RPMI7951 (cell line): ENCODE measurements at places on chromosomes 12 and 14. TPM values are rescaled to one million over a fixed set of nuclear protein-coding genes. Genes with fewer than 3 reads are reported as not detected.
A peak's percentile ranks its signal among the peaks of the same experiment; 100 is the strongest.

- DNase-seq, result peak; percentile 68
Measured at GRCh38 chr12:47903151-47903611, 1.6 kb downstream of the VDR start.

DNA sequence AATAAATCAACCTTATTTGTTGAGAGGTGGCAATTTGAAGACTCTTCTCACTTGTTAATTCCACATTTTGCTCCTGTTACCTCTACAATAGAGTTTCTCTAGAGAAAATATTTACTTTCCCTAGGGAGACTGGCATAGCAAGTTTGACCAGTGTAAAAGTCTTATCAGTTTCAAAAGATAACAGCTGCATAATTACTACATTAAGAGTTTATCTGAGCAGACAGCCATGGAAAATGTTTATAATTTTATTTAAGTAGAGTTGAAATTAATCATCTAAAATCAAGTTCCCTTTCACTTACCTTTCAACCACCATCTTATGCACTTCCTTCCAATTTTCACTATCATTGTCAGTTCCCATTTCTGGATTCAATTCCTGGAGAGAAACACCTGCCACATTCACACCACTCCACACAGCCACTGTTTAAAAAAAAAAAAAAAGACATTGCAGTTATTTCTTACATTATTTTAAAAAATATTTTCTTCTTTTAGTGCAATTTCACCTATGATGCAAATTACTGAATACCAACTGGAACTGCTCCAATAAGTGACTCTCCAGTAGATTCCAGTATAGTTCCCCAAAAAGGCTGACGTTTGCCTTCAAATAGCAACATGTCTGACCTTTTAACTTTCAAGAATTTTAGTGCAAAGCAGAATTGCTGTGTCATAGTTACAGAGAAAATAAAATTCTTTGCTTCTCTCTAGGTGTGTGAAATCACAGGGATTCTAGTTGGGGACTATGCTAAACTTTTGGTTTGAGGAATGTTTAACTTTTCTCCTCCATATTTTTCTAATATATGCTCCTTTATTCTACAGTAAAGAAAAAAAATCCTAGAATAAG lies 19.4 kb downstream of the LDHB start:
- no peak for DNase-seq

GRCh38 chr14:85508863-85509262 lies 21.1 kb upstream of the FLRT2 start:
- DNase-seq, result no peak

DNA sequence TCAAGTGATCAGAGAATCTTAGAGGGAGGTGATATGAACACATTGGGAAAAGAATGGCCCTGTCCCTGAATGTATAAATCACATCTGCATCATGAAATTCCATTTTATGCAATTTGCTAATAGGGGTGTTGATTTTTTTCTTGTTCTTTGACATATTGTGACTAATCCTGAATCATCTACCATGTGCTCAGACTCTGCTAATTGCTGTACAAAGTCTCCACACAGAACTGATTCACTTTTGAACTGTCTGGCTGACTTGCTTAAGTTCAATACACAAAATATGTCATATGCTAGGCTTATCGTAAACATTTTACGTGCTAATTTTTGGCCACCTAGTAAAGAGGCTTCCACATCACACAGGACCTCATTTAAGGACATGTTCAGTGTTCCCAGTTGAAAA lies 2.6 kb downstream of the TMEM132D start:
- DNase-seq, result peak; percentile 44

GAPDH gene
- total RNA-seq, result 8,506 and 8,626 TPM in 2 replicates

GRCh38 chr14:24834956-24835355 lies 201.0 kb upstream of the GZMB start:
- DNase-seq, result no peak

DNA sequence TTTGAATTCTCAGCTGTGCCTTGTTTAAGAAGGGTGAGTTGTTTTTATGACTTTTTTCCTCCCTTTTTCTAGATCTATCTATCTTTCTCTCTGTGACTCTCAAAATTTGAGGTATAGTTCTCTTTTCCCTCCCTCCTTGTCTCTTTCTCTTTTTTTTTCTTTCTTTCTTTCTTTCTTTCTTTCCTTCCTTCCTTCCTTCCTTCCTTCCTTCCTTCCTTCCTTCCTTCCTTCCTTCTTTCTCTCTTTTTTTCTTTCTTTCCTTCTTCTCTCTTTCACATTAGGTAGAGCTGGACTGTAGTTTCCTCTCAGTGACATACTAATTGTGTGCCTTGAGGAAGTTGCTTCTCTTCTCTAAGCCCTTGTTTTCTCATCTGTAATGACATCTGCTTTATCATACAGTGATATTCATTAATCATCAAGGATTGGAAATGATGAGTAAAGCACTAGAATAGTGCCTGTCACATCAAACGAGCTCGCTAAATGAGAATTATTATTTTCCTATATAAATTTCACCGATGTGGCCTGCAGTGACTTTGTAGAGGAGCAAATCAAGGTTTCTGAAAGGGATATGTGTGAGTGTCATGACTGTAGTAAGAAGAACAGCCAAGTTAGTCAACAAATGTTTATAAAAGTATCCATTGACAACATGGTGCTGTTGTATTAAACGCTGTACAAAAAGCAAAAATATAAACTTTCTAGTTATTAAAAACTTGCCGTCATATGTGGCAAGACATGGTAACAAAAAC lies 78.9 kb upstream of the SLC38A2 start:
- DNase-seq, result no peak

DNA sequence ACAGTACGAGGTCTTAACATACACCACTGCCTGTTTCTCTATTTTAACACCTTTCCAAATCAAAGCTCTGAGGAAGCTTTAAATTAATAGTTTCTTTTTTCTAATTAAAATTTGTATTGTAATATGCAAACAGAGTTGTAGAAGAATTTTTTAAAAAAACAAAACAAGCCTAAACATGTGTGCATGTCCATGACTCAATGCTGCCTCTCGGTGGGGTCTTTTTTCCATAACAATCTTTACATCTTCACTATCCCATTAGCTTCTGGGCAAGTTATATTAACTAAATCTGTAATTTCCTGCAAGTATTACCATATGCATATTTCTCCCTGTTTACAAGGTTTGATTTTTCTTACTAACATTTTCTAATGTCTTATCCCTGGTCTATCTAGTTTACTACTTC lies 143.9 kb upstream of the NAV3 start:
- DNase-seq, result peak; percentile 4

ALDH2 gene
- 0.36 TPM in 1 of 2 replicates, not detected in the other for total RNA-seq

DAO gene
- not detected in 2 replicates for total RNA-seq

DNA sequence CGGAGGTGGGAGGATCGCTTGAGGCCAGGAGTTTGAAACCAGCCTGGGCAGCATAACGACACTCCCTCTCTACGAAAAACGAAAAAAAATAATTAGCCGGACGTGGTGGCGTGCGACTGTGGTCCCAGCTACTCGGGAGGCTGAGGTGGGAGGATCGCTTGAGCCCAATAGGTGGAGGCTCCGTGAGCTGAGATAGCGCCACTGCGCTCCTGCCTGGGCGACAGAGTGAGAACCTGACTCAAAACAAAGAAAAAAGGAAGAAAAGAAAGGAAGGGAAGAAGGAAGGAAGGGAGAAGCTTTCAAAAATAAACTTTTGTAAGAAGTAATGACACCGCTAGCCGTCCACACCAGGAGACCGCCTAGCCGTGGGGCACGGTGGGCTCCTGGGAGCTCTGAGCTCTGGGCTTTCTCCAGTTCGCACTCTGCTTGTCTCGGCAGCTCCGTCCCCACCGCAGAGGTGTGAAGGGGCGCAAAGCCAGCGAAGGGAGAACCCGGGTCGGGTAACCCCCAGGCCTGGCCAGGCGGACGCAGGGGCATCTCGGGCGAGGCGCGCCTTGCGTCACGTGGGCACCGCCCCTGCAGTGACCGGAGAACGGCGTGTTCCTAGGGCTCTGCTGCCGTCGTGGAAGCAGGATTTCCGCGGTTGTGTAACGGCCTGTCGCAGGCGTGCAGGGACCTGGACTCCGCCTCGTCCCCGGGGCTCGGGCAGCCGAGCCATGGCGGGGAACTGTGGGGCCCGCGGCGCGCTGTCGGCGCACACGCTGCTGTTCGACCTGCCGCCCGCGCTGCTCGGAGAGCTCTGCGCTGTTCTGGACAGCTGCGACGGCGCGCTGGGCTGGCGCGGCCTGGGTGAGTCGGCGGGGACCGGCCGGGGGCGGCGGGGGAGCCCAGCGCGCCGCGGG lies at the start of gene IRAK3:
TSS of gene IRAK3 (plus strand) at position 631 of the 902 bp plus-strand sequence. CDS start at position 717, 86 bp downstream.
- DNase-seq, result peak; percentile 64

CAPS2 gene
- total RNA-seq, result 3.0 and 3.3 TPM in 2 replicates

DNA sequence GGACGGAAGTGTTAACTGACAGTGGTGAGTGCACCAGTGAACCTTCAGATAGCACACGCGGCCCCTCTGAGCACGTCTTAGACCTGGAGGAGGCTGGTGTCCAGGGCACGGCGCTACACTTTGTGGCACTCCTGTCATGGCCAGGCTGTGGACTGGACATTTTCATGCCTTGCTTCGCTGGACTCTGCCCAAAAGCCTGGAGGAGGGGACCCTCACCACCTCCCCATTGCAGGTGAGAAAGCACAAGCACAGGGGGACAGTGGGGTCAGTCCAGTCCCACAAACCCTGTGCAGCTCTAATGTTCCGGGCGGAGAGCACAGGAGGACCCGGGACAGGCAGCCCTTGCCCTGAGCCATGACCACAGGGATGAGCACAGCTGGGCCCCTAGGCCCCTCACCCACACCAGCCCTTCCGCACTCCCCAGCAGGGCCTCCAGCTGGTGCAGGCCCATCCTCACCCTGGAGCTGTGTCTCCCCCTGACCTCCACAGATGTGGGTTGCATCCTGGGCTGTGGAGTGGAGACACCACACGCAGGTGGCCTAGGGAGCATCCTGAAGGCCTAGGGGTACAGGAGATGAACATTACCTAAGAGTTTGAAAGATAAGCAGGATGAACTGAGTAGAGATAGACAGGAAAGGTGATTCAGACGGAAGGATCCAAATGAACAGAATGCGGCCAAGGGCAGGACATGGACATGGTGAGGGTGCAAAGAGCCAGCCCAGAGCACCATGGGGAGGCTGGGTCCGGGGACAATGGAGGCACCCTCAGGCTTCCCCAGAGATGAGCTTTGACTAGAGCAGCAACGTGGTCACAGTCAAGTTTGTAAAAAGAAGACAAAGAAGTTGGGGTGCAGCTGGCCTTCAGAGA lies 132.8 kb downstream of the BCL11B start:
- DNase-seq, result no peak

DNA sequence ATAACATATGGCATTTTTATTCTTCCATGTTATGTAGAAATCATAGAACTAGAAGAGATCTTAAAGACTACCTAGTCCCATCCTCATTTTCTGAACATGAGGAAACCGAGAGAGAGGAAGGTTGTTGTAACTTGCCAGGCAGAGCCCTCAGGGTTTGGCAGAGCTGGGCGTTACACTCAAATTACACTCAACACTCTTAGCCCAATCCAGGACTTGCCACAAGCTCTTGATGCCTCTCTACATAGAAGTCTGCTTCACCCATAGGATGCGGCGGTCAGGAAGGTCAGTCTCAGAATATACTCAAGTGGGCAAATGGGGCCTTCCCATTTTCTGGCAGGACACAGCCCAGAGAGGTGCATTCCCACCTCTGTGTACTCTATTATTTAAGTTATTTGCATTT lies 208.1 kb downstream of the ZFP36L1 start:
- no peak for DNase-seq

DNA sequence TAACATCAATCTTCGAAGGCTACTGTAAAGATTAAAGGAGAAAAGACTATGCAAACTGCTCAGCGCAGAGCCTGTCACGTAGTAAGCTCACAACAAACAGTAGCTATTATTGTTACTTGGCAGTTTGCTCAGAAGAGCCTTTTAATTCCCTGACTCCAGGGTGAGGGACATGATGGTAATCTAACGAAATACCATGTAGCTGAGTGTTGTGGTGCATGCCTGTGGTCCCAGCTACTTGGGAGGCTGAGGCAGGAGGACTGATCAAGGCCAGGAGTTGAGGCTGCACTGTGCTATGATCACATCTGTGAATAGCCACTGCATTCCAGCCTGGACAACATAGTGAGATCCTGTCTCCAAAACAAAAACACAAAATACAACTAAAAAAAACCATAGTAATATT lies 22.8 kb downstream of the HEBP1 start:
- no peak for DNase-seq

GRCh38 chr12:89454080-89454848 lies 70.3 kb downstream of the GALNT4 start:
- DNase-seq, result no peak

DNA sequence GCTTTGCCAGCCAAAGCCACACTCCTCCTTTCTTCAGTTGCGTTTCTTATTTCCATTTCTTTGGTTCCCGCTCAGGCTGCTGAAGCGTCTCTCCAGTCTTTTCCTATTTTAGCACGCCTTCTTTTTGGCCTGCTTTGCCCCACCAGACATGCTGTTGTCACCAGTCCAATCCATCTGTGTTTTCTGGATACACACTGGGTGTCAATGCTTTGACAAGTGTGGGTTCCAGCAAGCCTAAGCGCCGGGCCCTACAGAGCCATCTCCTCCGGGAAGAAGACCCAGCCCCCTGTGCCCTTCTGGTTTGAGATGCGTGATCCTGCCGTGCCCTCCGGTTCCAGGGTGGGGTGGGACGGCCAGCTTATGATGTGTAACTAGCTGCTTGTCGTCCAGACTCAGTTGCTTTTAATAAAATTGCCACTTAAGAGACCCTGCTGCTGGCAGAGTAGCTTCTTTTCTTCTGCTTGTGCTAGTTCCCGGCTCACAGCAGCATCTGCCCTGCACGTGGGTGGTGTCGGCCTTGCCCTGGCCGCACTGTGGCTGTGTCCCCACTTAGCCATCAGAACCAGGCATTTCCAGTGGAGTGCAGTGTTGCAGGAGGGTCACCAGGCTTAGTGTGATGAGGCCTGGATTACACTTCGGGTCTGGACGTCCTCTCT lies 29.7 kb downstream of the EML1 start:
- DNase-seq, result no peak

DNA sequence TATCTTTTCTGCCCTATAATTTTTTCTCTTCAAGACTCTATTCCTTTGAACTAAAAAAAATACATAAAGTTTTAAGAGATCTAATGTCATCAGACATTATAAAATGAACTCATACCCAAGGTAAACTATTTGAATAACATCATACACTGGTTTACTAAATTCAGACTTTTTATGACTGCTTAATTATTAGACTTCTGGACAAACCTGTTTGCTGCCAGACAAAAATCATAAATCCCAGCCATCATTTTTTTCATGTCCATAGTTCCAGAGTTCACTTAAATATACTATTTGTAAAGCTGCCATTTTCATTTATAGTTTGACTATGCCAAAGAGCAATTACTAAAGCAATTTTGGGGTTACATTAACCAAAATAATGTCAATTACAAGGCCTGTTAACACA lies 34.0 kb downstream of the USP44 start:
- no peak for DNase-seq

PRH2 gene
- not detected in 2 replicates for total RNA-seq

DNA sequence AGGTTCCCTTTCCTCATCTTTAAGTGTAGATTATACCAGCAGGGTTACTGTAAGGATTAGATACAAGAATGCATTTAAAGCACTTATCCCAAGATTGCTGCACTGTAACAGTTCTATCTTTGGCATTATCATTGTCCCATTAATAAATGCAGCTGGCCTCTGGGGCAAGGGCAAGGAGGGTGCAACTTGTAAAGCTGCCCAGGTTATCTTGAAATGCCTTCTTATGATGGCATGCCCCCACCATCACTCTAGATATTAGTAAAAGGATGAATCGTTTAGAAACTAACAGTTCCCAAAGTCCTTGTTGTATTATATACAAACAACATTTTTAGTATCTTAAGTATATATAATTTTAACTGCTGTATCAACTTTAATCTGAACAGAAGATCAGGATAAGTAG lies 6.8 kb downstream of the LTA4H start:
- no peak for DNase-seq
